ENCODE measurements at places on chromosomes 4 and X.

- DNase-seq: peak; percentile 44
These were observed 32.2 kb downstream of the SMS start for GRCh38 chrX:21972721-21973120.

DNA sequence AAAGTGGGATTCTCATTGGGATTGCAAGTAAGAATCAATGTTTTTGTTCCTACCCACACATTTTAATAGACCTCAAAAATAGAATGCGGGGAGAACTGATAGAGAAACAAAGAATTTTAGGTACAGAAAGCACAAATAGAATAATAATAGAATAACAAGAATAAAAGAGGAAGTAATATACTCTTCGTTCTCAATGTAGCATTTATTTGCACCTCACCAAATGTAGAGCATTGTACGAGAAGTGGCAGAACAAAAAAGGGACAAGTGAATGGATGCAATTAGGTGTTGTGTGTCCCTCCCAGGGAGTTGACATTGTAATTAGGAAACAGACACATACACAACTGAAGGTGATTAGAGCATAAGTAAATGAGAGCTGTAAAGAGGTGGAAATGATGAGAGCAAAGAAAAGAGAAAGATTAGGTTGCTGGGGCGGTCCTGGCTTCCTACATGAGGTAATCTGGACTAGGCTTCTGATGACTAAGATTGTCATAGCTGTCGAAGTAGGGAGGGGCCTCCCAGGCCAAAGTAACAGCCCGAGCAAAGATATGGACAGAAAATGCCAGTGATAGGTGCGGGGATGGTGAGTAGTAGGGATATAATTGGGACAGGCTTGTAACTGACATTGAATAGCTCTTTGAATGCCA is 10.4 kb downstream of the RAB9A start:
- no peak for DNase-seq

- no peak for DNase-seq
These were observed 176.2 kb upstream of the TACR3 start for GRCh38 chr4:103895876-103896465.

GRCh38 chr4:26484032-26484515 is 6.2 kb downstream of the CCKAR start:
- DNase-seq: no peak

- DNase-seq: peak; percentile 20
These were observed 28.2 kb downstream of the WDFY3 start for GRCh38 chr4:84938316-84938715.

DNA sequence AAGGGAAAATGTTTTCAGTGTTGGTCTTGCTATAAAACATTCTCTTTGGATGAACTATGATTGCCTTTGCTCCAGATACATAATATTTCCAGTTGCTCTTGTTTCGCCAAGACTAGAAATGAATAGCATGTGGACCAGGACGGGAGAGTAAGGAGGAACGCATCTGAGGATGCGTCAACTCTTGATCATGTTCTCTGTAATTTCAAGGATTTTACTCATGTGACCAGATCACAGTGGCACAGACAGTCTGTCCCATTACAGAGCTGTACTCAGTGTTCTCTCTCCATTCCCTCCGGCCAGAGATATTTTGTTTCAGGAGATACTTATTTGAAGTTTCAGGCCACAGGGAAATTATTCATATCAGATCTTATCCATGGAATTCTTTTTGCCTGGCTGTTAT is 266.6 kb downstream of the MID1IP1 start:
- DNase-seq: no peak

GRCh38 chr4:40592034-40592433 is 37.6 kb downstream of the RBM47 start:
- DNase-seq: no peak

DNA sequence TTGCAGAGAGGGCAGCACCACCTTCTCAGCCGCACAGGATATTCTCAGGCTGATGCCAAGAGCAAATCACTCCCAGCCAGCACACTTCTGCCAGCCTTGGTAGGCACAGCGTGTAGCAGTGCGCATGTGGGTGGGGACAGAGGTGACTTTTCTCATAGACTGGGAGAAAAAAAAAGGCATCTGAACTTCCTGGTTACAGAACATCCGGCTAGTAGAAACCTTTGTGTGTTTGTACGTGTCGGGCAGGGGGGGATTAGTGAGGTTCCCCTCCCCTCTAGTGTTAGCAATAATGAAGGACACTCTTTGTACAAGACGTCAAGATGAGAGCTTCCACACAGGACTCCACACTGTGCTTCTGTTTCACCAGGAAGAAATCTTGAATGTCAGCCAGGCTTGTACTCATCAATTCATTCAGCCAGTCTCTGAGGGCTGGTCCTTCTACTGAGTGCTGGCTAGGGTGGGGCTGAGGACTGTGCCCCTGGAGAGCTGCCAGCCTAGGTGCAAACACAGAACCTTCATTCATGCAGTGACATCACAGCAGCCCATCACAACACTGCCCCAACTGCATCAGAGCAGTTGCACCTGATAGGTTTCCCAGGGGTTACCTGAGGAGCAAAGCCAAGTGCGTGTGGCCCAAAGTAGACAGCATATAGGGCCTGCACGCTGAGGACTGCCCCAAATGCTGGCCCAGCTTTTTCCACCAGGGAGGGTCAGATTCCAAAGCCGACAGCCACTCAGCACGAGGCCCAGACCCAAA is 34.7 kb downstream of the SLC25A5 start:
- no peak for DNase-seq

All from AG04450 (cell line).